ENCODE measurements at places on chromosomes 3 and 15.
A peak's percentile ranks its signal among the peaks of the same experiment; 100 is the strongest.

DNA sequence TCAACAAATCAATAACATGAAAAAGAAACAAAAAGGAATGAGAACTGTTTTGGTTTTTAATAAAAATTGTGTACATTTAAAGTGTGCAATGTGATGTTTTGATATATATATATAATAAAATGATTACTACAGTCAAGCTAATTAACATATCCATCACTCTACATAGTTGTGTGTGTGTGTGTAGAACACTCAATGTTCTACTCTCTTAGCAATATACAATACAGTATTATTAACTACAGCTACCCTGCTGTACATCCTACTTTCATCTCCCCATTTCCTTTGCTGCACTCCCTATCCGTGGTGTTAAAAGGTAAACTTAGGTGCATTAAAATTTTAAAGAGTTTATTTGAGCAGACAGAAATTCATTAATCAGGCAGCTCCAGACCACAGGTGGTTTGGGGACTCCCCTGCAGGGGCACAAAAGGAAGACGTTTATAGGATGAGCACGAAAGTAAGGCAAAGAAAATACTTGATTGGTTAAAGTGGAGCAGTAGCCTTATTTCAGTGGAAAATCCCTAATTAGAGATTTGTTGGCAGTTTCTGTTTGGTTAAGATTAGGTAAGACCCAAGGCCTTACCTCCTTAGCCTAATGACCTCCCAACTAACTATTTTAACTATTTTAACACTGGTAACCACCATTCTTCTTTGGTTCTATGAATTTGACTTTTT is 61.8 kb upstream of the SNRK start:
- no peak for DNase-seq

DNA sequence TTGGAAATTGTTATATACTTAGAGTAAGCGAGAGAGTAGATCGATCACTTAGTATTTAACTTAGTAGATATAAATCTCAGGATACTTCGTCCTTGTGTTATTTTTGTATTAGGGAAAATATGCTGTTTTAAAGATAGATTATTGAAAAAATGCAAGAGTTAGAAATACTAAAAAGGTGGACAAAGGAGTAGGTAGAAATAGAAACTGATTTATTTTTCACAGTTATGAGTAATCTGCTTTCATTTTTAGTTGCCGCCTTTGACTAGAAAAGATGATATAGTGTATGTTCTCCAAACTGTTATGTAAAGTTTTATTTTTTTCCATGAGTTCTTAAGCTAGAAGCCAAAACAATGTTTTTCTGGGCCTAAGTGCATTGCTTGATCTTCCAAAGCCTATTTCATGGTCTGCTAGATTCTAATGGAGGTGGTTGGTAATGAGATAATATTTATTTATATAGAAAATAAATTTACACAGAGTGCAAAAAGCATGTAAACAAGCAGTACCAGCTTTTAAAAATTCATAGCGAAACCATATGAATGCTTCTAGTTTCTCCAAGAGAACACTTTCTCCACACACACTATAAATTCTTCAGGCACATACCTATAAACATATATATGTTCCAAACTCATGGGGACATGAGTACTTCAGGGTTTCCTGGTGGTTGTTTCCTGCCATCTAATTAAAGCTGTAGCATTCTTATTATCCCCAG is 61.1 kb downstream of the DIPK2A start:
- no peak for DNase-seq

DNA sequence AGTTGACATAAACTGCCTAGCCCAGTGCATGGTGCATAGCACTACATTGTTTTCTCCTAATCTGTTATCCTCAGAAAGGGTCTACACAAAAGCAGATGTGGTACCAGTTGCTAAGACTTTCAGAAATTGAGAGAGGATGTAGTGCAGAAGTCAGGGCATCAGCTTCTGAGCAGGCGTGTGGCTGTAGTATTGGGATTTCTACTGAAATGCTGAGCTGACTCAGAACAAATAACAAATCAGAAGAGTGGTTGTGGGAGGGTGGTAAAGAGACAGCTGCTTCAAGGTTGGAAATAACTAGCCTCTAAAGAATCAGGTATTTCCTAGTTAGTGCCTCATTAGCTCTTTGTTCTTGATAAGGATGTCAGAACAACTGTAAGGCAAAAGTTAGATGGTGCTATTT is 161.3 kb downstream of the AKAP13 start:
- no peak for DNase-seq

DNA sequence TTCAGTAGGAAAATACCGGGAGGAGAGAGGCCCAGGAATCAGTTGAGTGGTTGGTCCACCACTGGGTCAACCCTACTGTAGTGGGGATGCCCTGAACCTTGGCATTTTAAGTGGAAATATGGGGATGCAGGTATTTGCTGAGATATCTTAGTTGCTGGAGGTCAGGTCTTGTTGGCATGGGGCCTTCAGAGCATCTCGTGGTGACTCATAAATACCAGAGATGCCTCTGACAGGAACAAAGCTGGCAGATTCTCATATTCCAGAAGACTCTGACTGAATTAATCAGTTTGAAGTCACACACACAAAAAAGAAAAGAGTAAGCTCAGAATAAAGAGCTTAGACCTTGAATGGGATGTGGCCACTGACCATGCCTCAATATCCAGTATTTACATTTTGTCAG is 91.6 kb downstream of the CACNA2D3 start:
- DNase-seq, result no peak

GRCh38 chr3:134836921-134837320 is 41.9 kb downstream of the EPHB1 start:
- DNase-seq, result no peak

DNA sequence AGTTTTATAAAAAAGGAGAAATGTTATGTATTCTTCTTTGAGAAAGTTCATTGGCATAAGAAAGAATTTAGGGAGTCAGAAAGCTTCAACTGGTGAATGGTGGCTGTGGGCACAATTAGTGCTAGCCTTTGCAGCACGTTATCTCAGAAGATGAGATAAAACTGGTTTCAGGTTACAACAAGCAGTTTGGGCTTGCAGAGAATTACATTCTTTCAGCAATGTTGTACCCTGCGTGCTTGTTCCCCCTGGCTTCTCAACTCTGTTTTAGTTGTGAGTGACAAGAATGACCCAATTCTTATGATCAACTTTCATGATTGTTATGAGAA is 31.6 kb upstream of the ACP3 start:
- DNase-seq, result peak; percentile 40

GRCh38 chr3:186826410-186826975 is 16.0 kb upstream of the ADIPOQ start:
- DNase-seq, result no peak

- DNase-seq, result no peak
Observed at GRCh38 chr3:101989578-101990200, 140.4 kb downstream of the NFKBIZ start.

GRCh38 chr3:164479978-164480377 is 598.3 kb downstream of the SI start:
- no peak for DNase-seq

GRCh38 chr3:160856450-160856849 is 100.4 kb downstream of the PPM1L start:
- DNase-seq, result no peak

GRCh38 chr3:111103807-111104206 is 32.2 kb downstream of the NECTIN3 start:
- no peak for DNase-seq

GRCh38 chr3:149654188-149654601 is 3.6 kb downstream of the WWTR1 start:
- DNase-seq, result no peak

DNA sequence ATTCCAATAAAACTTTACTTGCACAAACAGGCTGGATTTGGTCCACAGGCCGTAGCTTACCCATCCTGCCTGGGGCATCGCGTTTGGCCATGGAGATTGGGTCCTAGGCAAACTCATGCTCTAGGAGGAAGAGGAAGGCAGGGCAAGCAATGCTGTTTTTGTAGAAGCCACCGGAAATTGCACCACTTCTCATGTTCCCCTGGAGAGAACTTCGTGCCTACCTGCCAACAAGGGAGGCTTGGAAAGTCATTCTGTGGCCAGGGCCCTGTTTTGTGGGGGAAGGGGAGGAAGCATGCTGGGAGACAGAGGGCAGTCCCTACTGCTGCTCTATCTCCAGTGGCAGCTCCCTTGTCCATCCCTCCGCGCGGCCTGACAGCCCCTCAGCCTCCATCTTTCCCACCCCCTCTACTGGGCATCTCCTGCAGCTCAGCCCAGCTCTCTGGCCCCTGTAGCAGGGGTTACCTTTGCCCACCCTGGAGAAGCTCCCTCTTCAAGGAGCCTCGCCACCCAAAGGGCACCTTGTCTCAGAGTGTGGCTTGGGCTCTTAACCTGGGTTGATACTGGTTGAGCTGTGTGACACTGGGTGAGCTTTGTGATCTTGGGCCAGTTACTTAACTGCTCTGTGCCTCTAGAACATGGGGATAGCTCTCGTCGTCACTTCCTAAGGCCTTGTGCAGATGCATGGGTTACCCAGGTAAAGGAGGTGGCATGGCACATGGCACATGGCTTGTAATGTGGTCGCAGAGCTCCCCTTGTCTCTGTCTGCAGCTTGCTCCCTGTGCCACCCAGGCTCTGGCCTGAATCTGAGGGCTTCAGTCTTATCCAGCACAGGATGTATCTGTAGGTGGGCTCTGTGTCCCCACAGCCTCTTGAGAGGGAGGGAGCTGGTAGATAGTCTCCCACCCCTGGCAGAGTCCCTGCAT is 6.1 kb downstream of the ABTB1 start:
- no peak for DNase-seq

DNA sequence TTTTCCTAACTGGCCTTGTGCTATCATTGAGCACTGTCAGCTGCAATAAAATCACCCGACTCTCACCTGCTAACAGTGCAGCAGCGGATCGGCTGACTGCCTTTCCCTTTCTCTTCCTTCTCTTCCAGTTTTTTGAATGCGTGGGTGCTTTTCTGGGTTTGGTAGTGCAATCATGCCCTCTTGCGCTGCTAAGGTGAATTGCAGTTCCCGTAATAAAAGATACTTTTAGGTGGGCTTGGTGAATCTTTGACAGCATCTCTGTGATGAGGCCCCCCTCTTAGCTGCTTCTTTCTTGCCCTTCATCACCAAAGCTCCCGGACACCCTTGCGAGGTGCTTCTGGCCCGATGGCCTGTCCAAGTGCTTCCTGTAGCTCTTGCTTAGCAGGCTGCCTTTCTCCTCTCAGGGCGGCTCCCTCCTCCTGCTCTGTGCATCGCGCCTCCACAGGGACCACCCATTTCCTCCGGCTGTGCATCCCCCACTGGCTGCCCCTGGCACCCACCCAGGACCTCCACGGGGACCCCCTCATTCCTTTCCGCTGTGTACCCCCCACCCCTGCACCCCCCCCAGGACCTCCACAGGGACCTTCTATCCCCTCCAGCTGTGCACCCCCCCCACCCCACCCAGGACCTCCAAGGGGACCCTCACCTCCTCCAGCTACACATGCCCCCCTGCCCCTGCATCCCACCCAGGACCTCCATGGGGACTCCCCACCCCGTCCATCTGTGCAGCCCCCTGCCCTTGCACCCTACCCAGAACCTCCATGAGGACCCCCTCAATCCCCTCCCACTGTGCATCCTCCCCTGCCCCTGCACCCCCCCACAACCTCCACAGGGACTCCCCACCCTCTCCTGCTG is 50.8 kb upstream of the RPL32 start:
- DNase-seq, result peak; percentile 68

- no peak for DNase-seq
Observed at GRCh38 chr3:54131026-54131605, 8.8 kb downstream of the CACNA2D3 start.

DNA sequence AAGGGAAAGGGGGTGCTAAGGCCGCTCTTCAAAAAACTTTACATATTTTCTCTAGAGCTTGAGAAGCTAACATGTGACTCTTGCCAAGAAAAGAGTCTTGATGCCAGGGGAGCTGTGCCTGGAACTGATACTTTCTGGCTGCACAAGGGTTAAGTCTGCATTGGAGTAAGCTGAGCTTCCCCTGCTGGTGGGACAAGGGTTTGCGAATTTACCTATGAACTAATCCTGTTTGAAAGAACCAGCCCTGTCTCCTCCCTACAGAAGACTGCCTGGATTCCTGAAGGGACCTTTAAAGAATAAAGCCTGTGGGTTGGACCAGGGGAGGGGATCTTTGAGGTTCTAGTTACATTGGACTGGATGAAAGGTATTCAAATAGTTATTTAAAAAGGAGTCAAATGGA is 58.3 kb upstream of the EPHA3 start:
- no peak for DNase-seq

DNA sequence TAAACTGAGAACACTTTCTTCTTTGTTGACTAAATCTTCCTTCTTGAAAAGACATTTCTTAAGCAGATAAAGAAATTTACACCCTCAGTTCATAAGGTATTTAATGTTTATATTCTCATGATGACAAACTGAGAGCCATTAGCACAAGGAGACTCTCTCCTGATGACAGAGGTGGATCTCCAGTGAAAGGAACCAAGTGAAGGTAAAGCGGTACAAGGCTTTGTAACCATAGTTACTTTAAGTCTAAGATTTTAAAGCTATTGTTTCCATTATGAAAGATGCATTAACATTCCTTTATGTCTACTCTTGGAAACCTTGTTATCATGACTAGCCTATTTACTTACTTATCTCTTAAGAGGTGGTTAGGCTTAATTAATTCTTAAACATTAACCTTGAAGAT is 737.1 kb downstream of the MECOM start:
- peak; percentile 9 for DNase-seq

- DNase-seq, result no peak
Observed at GRCh38 chr3:197958346-197958745, 1.7 kb upstream of the LMLN start.

- no peak for DNase-seq
Observed at GRCh38 chr3:56926243-56926946, 124.6 kb upstream of the ARHGEF3 start.

GRCh38 chr3:195101001-195101583 is 169.9 kb downstream of the XXYLT1 start:
- DNase-seq, result no peak

- DNase-seq, result no peak
Observed at GRCh38 chr15:88748081-88748480, 55.2 kb upstream of the ACAN start.

DNA sequence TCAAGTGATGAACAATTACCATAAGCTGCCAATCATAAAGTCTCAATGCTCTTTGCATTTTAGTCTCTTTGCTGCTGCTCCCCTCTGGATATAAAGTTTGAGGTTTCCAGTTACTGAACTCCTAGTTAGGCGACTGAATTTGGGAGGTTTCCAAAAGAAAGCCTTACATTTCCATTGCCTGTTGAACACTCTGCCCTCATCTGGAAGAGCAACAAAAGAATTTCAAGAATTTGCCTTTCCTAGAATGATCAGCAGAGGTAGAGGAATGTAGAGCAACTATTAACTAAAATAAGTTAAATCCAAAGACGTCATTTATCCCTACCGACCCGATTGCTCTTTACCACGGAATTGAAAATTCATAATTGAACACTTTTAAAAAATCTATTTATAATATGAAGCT is 53.4 kb upstream of the PRICKLE2 start:
- no peak for DNase-seq

DNA sequence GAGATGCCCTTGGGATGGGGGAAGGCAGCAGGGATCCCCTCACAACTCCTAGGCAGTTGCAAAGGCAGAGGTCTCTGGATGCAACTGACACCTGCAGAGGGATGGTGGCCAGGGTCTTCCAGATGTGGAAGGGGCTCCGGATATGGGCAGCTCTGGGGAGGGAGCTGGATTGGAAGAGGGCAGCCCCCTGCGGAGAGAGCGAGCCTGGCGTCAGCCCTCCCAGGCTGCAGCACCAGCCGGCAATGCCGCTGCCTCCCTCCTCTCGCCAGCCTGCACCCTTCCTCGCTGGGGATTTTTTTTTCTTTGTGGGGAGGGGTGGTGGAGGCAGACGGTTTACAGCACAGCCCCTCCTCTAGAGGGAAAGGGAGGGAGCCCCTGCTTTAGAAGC is 1.6 kb downstream of the INSYN1 start:
- DNase-seq, result no peak

- no peak for DNase-seq
Observed at GRCh38 chr3:58962040-58962651, 87.7 kb downstream of the CFAP20DC start.

All from small intestine (tissue), 16 donors.